ENCODE measurements at places on chromosomes 1 and 21.
A peak's percentile ranks its signal among the peaks of the same experiment; 100 is the strongest.

GRCh38 chr21:44946254-44947041, 6.6 kb downstream of the SLX9 start:
- no peak for DNase-seq

DNA sequence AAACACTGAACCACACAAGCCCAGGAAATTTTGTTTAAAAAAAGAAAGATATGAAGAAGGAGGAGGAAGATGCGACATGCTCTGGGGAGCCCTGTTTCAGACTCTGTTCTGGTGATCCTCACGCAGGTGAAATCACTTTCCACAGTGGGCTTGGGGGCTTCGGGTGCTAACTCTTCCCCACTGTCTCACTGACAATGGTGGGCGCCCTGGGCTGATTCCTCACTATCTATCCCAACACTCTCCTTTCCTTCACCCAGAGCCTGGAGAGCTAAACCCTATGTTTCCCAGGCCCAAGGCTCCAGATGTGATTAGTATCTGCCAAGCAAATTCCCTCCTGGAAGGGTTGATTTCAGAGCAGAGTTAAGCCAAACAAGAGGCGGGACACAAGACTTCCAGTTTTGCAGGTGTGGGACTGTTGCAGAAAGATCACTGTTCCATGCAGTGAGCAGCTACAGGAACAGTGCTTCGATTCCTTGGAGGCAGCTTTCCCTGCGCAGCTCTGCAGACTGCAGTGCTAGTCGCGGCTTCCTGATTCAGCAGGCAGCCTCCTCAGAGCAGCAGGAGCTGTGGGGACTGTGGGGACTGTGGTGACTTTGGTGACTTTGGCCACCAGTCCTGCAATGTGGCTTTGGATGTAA, 168.3 kb downstream of the RHOU start:
- DNase-seq = no peak

- DNase-seq = no peak
Measured at GRCh38 chr21:16241016-16241415, 511.2 kb downstream of the USP25 start.

DNA sequence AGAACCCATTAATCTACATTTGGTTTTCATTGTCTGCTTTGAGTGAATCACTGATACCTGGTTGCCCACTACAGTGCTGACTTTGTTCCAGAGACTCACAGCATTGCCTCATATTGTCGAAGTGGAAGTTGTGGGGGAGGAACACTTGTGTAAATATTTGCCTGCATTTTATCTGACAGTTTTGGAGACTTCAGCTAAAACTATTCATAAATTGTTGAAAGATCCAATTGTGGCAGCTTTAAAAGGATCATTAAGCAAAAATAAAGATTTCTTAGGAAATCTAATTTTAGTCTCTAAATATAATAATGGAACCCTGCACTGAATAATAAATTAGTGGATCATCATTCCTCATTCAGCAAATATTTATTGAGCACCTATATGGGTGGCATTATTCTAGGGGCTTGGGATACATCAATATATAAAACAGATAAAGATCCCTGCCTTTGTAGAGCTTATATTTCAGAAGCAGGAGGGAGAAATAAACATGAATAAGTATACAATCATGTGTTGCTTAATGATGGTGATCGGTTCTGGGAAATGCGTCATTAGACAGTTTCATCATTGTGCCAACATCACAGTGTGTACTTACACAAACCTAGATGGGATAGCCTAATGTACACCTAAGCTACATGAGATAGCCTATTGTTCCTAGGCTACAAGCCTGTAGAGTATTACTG, 73.5 kb downstream of the OSBPL9 start:
- peak; percentile 28 for DNase-seq

GRCh38 chr1:165674599-165674998, 23.8 kb downstream of the ALDH9A1 start:
- no peak for DNase-seq

DNA sequence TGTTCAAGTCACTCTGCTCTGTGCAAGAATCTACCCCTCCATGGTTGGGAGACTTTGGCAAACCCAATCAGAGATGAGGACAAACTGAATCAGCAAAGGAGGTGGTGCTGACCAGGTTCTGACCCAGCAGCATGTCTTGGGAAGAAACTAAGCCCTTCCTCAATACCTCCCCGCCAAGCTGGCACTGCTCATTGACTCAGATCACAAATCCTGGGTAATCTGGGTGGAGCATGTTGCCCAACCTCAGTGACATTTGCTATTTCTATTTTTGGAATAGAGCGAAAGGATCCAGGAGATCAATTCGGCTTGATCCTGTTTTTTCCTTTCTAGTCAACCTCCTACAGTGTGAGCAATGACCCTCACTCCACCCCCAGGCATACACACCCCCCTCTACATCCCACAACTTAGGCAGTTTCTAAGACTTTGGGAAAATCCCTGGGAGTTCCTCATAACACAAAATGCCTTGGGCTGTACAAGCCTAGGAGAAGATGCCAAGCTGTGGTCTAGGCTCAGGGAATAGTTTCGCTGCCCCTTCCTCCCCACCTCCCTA, 166.8 kb upstream of the KCNJ6 start:
- DNase-seq = no peak

DNA sequence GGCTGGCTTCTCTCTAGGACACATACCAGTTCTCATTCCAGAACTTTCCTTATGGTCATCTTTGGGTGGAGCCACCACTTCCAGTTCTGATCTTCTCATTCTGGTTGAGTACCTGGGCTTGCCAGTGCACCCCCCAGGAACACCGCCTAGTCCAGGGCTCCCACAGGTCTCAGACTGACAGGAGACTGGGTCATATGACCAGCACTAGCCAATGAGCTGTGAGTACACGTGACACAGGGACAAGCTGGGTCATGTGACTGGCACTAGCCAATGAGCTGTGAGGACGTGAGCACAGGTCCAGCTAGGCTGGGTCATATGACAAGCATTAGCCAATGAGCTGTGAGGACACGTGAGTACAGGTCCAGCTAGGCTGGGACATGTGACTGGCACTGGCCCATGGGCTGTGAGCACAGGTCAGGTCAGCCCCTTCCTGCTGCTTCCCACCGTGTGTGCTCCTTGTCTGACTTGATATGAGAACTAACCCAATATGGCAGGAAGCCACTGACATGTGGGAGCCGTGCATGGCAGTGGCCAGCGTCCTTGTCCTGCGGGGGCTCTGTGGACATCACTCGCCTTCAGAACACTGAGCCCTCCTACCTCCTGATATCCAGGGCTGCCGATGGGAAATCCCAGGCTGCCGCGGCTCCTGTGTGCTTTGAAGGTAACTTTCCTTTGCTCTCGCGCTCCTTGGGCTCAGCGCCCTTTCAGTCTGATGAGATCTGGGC, 22.7 kb downstream of the KRTAP10-1 start:
- DNase-seq = peak; percentile 20

DNA sequence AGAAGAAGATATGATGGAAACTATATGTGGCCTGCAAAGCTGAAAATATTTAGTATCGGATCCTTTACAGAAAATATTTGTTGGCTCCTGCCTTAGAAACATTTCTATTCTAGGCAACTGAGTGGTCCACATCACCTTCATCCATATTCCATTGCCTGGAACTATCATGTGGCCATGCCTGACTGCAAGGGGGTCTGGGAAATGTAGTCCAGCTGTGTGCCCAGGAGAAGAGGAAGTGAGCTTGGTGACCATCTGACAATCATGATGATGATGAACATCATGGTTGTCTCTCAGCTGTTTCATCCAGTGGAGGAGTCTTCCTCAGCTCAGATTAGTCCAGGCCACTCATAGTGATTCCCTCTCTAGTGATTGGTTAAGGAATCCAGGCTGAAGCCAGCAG, 61.8 kb upstream of the IFNLR1 start:
- no peak for DNase-seq

DNA sequence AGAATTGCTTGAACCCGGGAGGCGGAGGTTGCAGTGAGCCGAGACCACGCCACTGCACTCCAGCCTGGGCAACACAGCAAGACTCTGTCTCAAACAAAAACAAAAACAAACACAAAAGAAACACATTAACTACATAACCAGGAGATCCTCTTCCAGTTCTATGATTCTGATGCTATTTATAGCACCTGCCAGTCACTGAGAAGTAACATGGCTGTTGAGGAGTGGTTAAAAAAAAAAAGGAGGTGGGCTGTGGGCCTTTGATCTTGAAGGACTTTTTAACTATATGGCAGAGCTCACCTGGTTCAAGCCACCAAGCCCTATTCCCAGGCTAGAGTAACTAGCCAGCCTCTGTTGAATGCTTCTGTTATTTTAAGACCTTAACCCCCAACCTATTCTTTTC, 148.8 kb downstream of the ZBTB18 start:
- DNase-seq = no peak

GRCh38 chr1:155208541-155209311, at the start of gene MTX1:
Gene MTX1, plus strand, starts transcription at chr1:155208695. Its CDS starts 110 bp downstream, at chr1:155208805.
- peak; percentile 87 for DNase-seq

- DNase-seq = no peak
Measured at GRCh38 chr1:173084292-173084691, 33.6 kb upstream of the TNFSF18 start.

- no peak for DNase-seq
Measured at GRCh38 chr1:6218375-6219164, 12.7 kb downstream of the RNF207 start.

GRCh38 chr1:29973406-29973805, 737.1 kb downstream of the PTPRU start:
- peak; percentile 20 for DNase-seq

DNA sequence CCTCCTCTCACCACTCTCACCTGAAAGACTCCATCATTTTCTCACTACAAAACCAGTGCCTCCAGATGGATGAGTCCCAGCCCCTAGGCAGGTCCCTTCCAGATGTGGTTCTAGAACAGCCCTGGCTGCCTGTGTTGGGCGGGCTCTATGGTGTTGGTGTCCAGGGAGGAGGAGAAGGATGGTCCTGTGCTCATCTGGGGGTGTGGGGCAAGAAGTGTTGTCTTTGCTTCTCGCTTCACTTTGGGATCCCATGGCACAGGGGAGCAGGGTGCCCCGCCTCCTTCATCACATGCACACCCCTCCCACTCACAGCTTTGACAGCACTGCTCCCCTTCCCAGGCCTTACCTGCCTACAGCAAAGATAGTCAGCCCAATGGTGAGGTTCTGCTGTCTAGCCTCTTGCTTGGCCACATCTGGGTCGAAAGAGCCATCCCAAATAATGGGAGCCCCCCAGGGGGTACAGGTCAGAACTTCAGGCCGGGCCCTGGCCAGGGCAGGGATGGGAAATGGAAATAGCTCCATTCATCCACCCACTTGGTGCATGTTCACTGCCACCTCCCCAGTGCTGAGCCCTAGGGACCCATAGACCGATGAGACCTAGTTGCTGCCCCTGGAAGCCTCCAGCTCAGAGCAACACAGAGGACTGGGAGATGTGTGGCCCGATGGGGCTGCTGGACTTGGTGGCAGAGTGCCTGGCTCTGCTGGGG, 9.0 kb downstream of the A3GALT2 start:
- DNase-seq = no peak

DNA sequence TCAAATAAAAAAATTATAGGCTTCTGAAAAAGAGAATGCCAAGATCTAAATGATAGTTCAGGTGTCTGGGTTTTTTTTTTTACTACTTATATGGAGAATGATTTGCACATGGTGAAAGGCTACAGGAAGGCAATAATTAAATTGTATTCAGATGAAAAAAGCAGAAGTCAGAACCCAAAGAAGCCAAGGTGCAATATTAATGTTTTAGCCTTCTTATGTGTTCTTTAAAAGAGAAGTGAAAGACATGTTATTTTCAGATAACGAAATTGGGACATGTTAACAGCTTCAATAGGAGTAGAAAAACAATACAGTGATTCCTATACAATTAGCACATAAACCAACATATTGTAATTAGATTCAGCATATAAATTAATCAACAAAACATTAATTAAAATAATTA, 452.9 kb upstream of the PRMT6 start:
- no peak for DNase-seq

- no peak for DNase-seq
Measured at GRCh38 chr21:14718951-14719350, 172.8 kb upstream of the SAMSN1 start.

GRCh38 chr1:230381585-230381984, 44.5 kb downstream of the PGBD5 start:
- DNase-seq = no peak

All from fibroblast of skin of back (primary cell).